ENCODE measurements at places on chromosomes 2 and 18.

DNA sequence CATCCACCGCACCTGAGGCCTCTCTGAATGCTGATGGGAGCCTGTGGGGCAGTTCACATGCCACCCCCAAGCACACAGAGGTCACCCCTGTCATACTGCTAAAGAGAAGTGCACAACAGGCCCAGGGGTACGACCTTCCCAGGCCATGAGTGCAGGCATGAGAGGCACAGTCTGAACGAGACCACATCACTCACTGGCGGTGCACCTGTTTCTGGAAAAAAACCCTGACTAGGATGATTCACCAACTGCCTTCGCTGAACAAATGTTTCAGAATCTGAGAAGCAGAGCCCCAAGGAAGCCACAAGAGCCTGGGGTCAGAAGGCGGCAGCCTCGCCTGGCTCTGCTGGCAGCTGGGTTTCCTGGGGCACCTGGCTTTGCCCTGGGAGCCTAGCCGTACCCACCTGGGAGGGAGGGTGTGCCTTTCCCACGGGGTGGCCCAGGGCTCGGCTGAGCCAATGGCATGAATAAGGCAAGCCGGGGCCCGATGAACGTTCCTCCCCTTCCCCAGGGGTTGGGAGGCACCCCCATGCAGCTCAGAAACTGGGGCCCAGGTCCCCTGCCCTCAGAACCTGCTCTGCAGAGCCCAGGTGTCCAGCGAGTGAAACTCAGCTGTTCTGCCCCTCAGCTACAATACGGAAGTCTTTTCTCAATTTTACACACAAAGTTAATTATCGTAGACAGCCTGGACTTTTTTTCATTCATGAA, 73.8 kb downstream of the HDAC4 start:
- DNase-seq: peak; percentile 81

- DNase-seq: no peak
Observed at GRCh38 chr2:216908300-216908699, 48.4 kb upstream of the TNP1 start.

- no peak for DNase-seq
Observed at GRCh38 chr2:206231669-206232286, 42.7 kb upstream of the ZDBF2 start.

GRCh38 chr18:74514860-74515495, 18.8 kb downstream of the CNDP2 start:
- DNase-seq: peak; percentile 44

- DNase-seq: no peak
Observed at GRCh38 chr2:182921234-182921633, 54.8 kb upstream of the FRZB start.

Data from activated CD8-positive, alpha-beta memory T cell treated with anti-CD3 and anti-CD28 coated beads for 24 hours (primary cell).